Activated CD4-positive, alpha-beta T cell treated with anti-CD3 and anti-CD28 coated beads, Interleukin-10, Interleukin-2, amounts not matched to agents 100 ng/mL and 50 ng/mL, durations not matched to agents 16 hours and 8 hours (primary cell): ENCODE measurements at places on chromosomes 7 and 10.

- no peak for DNase-seq
These were observed 1109.8 kb upstream of the AUTS2 start for GRCh38 chr7:68488341-68489060.

- DNase-seq: no peak
These were observed 83.5 kb downstream of the PRR15 start for GRCh38 chr7:29647020-29647654.

- DNase-seq: no peak
These were observed 440 bp upstream of the GLRX3 start for GRCh38 chr10:130135676-130136225.

- DNase-seq: peak; percentile 84
These were observed 56.9 kb upstream of the EZH2 start for GRCh38 chr7:148940702-148941597.

GRCh38 chr7:71131256-71132126 is 453 bp upstream of the GALNT17 start:
- peak; percentile 12 for DNase-seq

- no peak for DNase-seq
These were observed 233.9 kb downstream of the FANK1 start for GRCh38 chr10:126130271-126130710.

GRCh38 chr7:1758859-1759521 is 88.9 kb downstream of the ELFN1 start:
- no peak for DNase-seq

DNA sequence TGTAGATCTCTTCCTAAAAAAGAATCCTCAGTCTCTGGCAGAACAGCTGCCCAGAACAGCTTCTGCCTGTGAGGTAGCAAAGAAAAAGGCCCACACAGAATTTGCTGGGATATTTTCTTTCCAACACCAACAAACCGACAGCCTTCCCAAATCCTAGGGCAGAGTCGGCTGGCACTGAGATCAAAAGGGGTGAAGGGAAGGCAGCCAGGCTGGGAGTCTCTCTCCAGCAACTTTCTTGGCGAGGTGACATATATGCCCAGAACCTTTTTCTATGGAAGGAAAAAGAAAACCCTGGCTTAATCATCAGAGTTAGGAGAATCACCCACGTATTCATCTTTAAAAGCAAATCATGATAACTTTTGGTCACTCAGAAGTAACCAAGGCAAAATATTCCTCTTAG is 279.6 kb downstream of the DNAJB6 start:
- DNase-seq: no peak

DNA sequence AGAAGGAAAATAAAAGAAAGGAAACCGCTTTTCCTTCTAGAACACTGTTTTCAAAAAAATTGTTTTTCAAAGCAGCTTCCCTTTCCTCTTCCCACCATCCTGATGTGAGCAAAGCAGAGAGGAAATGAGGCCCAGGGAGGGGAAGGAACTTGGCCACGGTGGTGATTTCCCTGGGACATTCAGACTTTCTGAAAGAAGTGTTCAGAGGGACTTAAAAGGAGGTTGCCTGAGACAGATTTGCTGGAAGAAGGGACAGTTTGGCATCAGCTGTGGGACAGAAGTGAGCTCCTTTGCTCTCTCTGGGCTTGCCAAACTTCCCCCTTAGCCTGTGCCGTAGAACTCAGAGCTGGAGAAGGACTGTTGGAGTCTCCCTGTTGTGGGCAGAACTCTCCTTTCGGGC is 30.3 kb downstream of the ADCYAP1R1 start:
- DNase-seq: no peak

GRCh38 chr10:128867210-128867609 is 599.8 kb upstream of the MGMT start:
- DNase-seq: no peak

DNA sequence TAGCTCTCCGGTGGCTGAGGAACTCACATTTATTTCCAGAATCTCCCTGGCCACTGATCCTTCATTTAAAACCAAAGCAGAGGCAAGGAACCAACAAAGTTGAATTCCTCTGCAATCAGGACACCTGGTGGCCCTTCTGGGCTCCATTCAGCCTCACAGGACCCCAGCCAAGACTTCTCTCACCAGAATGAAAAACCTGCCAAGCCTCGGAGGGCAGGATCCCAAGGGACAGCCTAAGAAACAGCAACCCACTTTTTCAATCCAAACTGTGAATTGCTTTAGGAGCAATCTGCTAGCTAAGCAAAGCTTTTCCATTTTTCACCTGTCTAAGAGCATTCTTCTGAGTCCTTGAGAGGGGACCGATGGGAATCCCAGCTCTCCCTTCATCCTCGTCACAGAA is 34.6 kb downstream of the OAT start:
- no peak for DNase-seq

DNA sequence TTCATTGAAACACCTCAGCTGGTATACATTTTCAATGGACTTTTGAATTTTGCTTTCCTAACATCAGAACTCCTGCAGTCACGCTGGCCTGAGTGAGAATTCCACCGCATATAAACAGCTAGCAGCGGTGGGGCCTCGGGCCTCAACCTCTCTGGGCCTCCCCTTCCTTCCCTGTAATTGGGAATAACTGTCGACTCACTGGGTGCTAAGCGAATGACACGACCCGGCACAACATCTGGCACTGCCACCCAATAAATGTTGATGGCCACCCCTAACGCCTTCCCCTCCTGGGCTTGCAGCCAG is 670 bp downstream of the RCC1L start:
- no peak for DNase-seq

GRCh38 chr7:114209968-114210367 is 204.6 kb upstream of the FOXP2 start:
- no peak for DNase-seq

DNA sequence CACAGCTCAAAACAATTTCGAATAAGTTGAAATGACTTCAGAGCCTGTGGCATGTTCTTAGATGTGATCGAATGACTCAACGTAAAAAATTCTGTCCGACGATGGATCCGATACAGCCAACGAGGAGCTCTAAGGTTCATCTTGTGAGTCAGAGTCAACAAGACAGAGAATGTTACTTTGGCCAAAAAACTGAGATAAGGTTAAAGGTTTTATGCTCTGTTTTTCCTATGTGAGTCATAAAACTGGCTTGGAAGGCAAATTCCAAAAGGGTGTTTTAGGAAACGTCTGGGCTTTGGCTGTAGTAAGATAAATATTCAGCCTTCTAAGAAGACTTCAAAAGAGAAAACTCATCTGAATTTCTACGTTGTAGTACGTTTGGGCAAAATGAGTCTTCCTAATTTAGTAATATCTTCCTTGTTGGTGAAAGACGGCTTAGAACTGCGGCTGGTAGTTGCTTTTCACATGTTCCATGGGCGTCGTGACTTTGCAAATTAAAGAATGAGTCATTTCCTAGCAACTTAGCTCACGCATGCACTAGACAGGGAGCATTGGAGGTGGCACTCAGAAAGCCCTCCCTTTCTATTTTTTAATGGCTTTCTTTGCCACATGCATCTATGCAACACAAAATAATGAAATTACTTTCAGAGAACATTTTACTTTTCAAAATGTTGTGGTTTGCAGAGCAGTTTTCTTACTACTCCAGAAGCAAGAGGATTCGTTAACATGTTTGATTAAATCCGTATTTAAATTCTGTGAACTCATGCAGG is 28.2 kb downstream of the PFKP start:
- peak; percentile 93 for DNase-seq

- no peak for DNase-seq
These were observed 1.3 kb upstream of the PLAU start for GRCh38 chr10:73909540-73910115.

DNA sequence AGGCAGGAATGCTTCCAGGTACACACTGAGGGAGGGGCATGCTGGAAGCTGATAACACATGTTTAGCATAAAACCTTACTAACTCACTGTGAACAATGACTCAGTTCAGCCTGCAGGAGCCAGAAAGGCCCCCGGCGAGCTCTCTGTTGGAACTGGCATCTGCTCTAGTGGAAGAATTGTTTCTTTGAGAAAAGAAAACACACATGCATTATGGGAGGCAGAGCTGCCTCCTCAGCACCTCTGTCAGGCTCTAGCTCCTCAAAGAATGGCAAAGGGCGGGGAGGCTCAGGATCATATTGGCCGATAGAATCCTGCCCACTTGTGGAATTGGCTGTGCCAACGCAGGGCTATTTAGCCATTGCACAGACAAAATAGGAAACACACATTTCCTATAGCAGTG is 338.3 kb downstream of the CXCL12 start:
- DNase-seq: no peak

DNA sequence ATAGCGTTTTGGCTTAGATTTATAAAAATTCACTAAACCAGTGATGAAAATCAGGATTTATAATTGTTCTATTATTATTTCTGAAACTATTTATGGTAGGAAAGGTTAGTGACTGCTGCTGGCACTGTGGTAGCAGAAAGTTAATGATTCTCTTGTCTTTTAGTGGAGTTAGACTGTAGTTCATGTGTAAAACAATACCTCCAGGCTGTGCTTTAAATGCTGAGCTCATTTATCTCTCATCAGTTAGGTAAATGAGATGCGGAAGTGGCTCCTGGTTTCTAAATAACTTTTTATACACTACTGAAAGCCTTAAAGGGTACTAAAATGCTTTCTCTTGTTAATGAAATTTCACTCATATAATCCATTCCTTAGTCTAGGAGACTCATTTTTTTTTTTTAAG is 326.8 kb upstream of the POT1 start:
- DNase-seq: no peak

GRCh38 chr10:18710201-18710653 is 51.0 kb downstream of the ARL5B start:
- DNase-seq: no peak

GRCh38 chr10:79107736-79108264 is 39.0 kb downstream of the ZMIZ1 start:
- DNase-seq: no peak

DNA sequence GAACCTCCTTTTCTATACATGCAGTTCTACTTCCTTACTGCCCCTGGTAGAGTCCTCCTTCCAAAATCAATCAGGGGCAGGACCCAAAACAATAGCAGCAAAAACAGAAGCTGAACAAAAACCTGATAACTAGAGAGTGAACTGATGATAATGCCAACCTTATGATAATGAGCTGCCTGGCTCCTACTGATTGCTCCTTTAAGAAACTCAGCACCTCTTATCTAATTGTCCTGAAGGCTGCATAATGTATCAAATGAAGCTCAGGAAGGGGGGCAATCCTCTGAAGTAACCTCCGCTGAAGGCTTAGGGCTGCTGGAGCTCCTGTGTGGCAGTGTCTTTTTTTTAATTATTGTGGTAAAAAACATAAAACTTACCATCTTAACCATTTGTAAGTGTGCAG is 257.0 kb downstream of the PHTF2 start:
- no peak for DNase-seq

- no peak for DNase-seq
These were observed 477.7 kb downstream of the TNS3 start for GRCh38 chr7:47104206-47104549.

GRCh38 chr7:55065511-55066229 is 46.9 kb downstream of the EGFR start:
- no peak for DNase-seq

GRCh38 chr10:62244785-62245467 is 23.7 kb downstream of the RTKN2 start:
- DNase-seq: peak; percentile 89

- DNase-seq: no peak
These were observed 473.9 kb downstream of the PLXNA4 start for GRCh38 chr7:132102391-132102790.

GRCh38 chr7:2819954-2820397 is 24.1 kb downstream of the GNA12 start:
- no peak for DNase-seq

- no peak for DNase-seq
These were observed 78.6 kb upstream of the ADRB1 start for GRCh38 chr10:113965077-113965476.

GRCh38 chr7:30598121-30598876 is 3.6 kb downstream of the GARS1 start:
- no peak for DNase-seq

- DNase-seq: no peak
These were observed 24.3 kb upstream of the EMX2 start for GRCh38 chr10:117518246-117518645.

DNA sequence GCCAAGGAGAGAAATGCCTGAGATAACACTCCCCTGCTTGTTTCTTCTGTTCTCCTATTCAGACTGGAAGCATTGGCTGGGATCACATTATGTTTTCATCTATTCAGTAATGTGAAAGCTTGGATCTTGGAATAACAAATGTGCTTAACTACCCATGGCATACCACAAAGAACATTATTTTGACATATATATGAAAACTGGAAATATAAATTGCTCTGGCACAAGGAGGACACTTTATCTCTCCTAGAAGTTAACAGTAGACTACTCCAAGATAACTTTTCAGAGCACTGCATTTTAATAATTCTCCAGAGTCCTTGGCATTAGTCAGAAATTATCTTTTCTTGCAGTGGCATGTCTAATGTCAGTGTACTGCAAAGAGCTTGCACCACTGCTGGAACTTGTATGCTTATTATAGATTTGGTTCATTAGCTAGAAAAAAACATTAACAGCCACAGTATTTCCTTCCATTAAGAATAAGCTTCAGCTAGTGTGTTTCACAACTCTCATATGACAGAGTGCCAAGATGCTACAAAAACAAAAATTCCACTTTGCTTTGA is 169.3 kb upstream of the LRRN3 start:
- DNase-seq: no peak

- DNase-seq: no peak
These were observed 429.0 kb downstream of the ETV1 start for GRCh38 chr7:13560441-13560840.

GRCh38 chr7:149753375-149754233 is 19.8 kb downstream of the ZNF467 start:
- no peak for DNase-seq

GRCh38 chr10:44418637-44419036 is 33.7 kb upstream of the CXCL12 start:
- no peak for DNase-seq

DNA sequence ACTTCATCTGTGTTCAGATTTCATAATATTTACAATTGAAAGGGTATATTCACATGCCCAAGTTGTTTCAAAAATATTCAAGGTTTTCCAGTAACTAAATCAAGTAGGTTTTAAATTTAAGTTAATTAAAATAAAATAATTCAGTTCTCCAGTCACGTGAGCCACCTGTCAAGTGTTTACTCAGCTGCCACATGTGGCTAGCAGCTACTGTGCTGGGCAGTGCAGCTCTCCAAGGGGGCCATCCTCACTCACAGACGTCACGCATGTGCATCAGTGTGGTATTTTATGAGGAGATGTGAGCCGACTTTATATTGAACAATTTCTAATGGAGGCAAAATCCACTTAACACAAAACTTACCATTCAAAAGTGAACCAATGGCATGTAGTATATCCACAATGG is 69.7 kb upstream of the CAMK2B start:
- DNase-seq: no peak

DNA sequence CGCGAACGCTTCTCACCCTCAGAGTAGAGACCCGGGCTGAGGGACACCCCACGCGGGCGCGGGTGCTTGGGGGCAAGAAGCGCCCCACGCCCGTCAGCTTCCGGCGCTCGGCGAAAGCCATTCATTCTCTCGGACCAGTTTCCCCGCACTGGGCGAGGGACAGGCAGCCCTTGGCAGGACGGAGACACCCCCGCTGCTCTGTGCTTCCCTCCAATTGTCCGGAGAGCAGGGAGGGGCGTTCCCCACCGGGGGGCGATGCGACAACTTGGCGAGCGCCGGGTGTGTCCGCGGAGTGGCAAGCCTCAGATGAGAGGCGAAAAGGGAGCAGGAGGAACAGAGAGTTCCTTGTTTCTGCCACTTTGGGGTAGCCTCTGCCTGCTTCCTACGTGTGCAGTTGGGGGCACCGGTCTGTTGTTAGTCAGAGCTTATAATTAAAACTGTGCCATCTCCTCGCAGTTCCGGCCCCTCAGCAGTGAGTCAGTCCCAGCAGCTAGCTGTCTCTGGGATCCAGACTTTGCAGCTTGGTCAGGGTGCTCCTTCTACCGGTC is 1.7 kb downstream of the GPR158 start:
- no peak for DNase-seq

- peak; percentile 84 for DNase-seq
These were observed 107.5 kb downstream of the ELMO1 start for GRCh38 chr7:37341033-37341630.
